ENCODE measurements at places on chromosomes 2 and 18. TPM values are rescaled to one million over a fixed set of nuclear protein-coding genes. Genes with fewer than 3 reads are reported as not detected.

Gene TUBB8B
- polyA plus RNA-seq = 0.03 TPM

Gene LDAH
- 1.5 TPM for polyA plus RNA-seq

Gene CXCR1
- 0.10 TPM for polyA plus RNA-seq

DNA sequence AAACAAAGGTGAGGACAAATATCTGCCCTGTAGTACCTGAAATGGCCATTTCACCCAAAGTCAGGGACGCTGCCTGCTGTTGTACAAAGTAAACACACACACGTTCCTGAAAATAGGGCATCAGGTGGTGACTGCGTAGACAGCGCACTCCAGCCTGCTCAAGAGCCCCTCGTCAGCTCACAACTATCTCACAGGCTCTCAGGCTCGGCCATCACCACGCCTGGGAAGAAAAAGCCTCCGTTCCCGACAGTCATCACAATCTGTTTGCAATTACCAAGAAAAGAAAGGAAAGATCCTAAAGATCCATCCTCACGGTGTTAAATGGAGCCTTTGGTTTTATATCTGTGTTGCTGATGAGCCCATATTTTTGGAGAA is 230.2 kb downstream of the ZNF516 start:
- no peak for DNase-seq

DNA sequence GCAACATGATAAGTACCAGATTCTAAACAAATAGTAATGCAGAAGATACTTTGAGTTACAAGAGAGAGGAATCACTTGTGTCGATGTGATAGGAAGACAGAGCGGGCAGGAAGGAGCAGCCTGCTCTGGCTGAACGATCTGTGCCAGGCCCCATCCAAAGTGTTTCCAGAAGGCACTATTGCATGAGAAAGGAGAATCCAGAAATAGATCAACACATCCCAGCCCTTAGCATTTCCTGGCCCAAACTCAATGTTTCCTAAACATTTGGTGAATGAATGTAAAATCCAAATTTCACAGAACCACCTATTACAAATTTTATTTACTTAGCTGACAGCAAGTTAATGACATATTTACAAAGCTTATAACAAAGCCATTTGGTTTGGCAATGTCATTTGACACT is 257.2 kb downstream of the TXNL1 start:
- DNase-seq = no peak

DNA sequence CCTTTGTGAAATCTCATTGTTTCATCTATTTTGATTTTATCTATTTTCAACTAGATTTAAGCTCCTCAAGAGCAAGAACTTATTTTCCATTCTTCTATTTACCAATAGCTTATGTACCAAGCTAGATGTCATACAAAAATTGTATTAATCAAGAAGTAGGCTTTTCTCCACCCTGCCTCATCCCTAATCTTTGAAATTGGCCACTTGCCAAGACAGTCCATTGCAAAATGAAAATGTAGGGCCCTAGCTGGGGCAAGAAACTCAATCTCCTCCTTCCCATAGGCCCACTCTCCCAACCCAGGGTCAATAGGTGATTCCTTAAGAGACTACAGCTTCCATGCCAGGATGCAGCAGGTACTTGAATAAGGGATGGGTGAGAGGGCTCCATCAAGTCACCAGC is 39.3 kb upstream of the STPG4 start:
- no peak for DNase-seq

Measured in heart right ventricle (tissue), 16 donors.